NCI-H1436 (cell line): ENCODE measurements at places on chromosomes 12 and 14.

DNA sequence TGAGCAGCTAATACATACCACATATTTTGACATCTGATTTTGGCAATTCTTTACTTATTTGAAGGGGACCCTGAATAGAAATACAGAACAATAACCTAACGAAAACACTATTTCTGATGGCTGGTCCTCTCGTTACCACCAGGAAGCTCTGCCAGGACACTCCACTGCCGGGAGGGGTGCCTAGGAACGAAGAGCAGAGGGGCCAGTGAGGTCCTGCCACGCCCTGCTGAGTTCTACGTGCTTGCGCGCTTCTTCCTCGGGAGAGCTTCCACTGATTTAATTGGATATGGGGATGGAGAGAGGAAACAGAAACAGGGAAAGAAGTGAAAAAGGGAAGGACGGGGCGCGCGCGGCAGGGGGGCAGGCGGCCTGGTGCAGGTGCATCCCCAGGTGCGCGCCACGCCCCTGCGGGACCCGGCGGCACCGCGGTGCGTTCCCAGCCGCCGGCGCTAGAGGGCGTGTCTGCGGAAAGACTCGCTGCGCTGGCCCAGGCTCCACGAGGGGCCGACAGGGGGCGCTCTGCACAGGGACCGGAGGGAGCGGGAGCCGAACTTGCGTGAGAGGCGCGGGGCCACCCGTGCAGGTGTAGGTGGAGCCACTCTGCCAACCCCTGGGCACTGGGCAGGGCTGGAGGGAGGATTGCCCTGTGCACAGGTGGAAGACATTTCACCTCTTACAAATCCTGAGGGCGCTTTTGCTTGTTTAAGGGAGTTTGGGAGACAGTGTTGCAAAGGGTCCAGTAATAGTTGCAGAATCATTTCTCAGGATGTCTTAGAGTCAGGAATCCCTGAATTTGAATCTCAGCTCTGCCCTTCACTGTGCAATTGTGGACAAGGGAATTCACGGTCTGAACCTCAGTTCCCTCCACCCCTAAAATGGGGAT is 986.3 kb upstream of the TMEM132C start:
- DNase-seq = peak; percentile 17

DNA sequence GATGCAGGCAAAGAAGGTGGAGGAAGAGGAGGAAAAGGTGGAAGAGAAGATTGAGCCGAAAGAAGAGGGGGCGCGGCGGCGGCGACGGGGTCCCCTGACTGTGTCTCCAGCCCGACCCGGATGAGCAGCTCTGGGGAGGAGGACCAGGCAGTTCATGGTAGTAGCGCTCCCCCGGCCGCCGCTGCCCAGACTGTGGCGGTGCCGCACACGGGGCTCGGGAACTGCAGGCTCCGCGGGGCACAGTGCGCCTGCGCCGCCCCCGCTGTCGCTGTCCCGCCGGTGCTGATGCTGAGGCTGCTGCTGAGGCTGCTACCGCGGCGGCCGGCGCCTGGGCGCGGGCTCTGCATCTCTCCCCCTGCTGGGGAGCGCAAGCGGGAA is at the start of gene KCNH5:
TSS of gene KCNH5 (minus strand) at position 225 of the 378 bp plus-strand sequence. CDS start 272 bp downstream, outside the sequence.
- peak; percentile 37 for DNase-seq

DNA sequence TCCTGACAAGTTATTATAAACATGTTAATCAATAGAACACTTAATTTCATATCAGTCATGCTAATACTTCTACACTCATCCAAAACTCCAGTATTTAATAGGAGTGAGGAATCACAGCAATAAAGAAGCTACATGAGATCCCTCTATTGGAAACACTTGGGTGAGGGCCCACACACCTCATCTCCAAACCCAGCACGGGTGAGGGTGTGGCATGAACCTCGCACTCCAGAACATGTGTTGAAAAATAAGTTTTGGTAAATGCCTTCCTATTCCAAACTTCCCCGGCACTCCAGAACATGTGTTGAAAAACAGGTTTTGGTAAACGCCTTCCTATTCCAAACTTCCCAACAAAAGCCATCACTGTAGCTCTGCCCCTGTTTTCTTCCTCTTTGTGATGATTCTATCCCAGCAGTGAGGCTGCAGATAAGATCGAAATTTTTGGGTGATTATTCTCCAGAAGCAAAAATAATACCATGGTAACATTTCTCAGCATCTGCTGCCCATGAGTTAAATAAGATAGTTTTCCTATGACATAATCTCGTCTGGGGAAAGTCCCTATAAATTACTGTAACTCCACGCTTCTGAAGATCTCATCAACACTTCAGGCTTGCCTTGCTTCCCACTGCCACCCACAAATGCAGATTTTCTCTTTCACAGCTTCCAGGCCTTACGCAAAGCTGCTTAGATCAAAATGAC is 24.4 kb upstream of the PTPRB start:
- DNase-seq = no peak

GRCh38 chr14:96693987-96694386 is 103.2 kb upstream of the VRK1 start:
- DNase-seq = no peak

GRCh38 chr14:100428727-100429126 is 105.6 kb downstream of the SLC25A47 start:
- no peak for DNase-seq

DNA sequence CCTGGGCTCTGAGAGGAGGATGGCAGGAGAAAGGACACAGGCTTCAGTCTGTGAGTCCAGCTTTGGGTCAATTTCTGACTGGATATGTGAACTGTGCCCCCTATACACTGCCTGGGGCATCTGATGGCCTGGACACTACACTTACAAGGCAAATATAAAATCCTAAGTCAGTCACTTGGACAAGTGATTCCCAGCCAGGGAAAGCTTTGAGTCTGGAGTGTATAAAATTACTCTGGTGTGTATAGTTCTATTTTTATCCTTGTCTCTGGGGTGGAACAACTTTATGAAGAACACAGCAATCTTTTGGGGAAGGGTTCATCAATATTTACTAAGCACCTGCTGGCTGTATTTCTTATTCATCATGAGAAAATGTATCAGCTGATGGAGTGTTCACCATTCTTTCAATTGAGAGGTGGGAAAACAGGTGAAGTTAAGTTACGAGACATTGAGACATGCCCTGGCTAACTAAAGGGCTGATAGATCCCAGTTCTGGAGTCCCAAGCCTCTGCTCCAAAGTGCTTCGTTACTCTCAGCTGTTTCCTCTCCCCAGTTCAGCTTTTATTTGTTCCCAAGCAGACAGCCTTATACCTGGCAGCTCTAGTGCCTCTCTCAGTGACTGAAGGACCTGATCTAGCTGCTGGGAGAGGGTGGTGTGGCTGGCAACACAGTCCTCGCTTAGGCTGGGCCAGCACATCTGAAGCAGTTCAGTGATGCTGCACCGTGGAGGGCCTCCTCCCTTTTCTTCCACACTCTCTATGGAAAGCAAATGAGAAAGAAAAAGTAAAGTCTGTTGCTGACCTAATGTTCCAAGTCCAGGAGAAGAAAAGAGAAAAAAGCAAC is 30.9 kb downstream of the ZFYVE26 start:
- DNase-seq = no peak

GRCh38 chr12:69120354-69120753 is 119.0 kb upstream of the CPSF6 start:
- DNase-seq = no peak

DNA sequence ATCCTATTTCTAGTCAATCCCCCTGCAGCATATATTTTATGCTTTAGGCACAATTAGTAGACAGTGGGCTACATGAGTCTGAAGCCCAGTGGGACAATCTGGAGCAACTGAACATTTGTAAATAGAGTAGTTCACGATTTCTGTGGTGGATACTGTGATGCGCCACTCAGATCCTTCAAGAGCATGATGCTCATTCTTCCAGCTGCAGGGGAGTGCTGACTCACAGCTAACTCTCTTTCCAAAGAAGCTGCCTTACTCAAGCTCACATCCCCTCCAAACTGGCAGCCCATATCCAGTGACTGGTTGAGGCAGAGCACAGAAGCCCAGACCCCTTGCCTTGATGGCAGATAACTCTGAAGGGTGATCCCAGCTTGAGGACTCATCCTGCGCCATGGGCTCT is 224.2 kb upstream of the EEA1 start:
- DNase-seq = no peak

DNA sequence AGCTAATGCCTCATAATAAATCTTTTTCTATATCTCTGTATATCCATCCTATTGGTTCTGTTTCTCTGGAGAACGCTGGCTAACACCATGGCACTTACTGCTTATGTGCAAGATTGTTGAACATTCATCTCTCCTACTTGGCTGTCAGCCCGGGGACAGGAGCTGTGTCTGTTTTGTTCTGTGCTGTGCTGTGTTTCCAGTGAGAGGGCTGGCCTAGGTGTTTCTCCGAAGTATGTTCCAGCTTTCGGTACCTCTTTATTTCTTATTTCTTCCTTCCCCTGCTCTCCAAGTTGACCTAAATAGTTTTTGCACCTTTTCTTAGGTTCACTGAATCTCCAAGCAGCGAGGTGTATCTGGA is 18.8 kb upstream of the NR4A1 start:
- DNase-seq = no peak

- no peak for DNase-seq
Observed at GRCh38 chr12:98389593-98389992, 125.8 kb upstream of the TMPO start.

DNA sequence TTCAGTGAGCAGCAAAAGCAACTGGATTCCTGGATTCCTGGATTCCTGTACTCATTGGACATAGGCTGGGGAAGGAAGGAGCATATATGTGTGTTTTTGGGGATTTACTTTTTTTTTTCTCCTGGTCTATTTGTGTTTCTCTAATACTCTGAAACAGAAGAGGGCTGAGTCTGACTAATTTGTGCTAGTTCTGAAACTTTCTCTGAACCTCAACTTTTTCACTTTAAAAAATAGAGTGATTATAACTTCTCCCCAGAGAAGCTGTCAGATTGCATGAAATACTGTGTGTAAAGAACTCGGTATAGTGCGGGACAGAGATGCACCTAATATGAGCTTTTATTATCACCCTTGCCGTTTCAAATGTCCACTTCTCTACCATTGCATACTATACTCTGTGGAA is 529.5 kb downstream of the TMTC2 start:
- no peak for DNase-seq

DNA sequence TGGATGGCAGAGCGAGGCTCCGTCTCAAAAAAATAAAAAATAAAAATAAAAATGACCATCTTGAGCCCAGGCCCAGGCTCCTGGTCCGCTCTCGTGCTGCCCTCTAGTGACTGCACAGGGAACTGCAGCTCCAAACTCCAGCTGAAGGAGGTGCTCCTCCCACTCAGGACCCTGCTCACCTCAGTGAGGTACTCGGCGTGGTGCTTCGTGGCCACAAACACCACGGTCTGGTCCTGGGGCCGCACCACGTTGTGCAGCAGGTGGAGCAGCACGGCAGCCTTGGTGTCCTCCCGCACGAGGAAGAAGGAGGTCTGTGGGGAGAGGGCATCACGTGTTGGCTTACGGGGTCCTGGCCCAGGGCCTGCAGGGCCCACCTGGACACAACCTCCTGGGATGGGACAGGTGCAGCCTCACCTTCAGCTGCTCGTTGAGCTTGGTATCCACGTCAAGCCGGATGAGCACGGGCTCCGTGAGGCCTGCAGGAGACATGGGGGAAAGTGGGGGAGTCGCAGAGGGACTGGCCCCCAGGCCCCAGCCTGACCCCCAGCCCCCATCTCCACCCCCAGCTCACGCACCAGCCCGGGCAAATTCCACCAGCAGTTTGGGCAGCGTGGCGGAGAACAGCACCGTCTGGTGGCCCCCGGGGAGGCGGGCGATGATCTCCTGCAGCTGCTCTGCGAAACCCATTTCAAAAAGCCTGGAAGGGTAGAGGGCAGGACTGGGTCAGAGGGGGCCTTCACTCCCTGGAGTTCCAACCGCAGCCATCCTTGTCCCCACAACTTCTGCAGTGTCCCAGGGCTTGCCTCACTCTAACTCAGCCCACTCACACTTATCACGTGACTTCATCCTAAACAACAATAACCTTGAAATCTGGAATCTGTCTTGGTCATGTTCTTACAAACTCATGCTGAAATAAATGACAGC is 10.6 kb downstream of the DDX54 start:
- DNase-seq = peak; percentile 30

- no peak for DNase-seq
Observed at GRCh38 chr14:50062438-50063085, 53.8 kb downstream of the VCPKMT start.

- DNase-seq = no peak
Observed at GRCh38 chr14:65972346-65972870, 513.8 kb upstream of the CCDC196 start.

DNA sequence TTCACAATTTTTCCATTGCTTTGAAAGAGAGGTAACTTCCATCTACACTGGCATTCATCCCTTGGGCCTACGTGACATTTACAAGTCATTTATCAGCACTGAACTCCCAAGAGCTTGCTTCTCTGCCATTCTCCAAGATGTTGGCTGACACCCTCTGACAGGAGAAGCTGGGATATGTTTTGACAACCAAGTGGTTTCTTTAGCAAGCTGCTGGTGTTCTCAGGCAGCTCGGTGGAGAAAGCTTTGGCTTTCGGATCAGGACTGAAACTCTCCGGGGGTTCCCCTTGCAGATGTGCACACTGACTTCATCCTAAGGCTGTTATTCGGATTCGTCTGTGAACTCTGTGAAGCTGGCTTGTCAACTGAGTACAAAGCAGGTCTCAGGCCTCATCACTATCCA is 15.7 kb downstream of the KCNA5 start:
- no peak for DNase-seq

DNA sequence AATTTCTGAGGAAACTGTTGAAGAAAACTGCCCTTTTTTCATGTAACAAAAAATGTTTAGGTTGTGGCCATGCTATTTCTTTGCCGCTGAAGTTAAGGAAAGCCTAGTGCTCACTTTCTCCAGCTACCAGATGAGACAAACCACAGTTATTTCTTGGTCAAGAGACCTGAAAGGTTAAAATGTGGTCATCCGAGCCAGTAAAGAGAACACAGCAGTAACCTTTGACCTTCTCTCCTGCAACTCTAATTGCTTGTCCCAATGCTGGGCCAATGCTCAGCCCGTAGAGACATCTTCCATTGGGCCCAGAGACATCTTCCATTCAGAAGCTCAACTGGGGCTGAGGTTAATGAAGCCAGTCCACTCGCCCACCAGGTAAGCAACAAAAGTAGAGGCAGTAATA is 109.8 kb upstream of the CPSF6 start:
- no peak for DNase-seq

DNA sequence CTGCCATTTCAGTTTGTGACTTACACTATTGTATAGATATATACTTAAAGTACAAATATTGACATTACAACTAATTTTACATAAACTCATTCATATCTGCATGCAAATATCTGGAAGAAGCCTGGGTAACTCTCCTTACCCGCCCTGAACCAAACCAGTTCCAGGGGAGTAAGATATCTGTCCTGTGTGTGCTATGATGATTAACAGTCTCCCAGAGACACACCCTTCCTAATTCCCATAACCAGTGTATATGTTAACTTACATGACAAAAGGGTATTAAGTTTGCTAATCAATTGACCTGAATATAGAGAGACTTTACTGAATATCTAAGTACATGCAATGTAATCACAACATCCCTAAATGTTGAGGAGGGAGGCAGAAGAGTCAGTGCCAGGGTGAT is 23.0 kb downstream of the PRB3 start:
- no peak for DNase-seq
